A549 treated with GW870086 at 1 μM for 4 hours (cell line): ENCODE measurements at places on chromosomes 5 and 9. TPM values are rescaled to one million over a fixed set of nuclear protein-coding genes. Genes with fewer than 3 reads are reported as not detected.

Gene TRMO
- 11.5 to 13.6 TPM (median 11.8 TPM) in 5 replicates for total RNA-seq

Gene C9orf50
- total RNA-seq = not detected in 5 replicates

Gene MELK
- total RNA-seq = 62.8 to 78.4 TPM (median 68.5 TPM) in 5 replicates

Gene PCDHGB4
- total RNA-seq = 0.74 to 1.00 TPM (median 0.79 TPM) in 5 replicates

Gene PCDH12
- total RNA-seq = not detected in 5 replicates

Gene SLC6A18
- total RNA-seq = not detected in 5 replicates

Gene WNT8A
- total RNA-seq = not detected in 5 replicates

Gene POC5
- total RNA-seq = 8.4 to 12.5 TPM (median 9.7 TPM) in 5 replicates

Gene PCDHB7
- total RNA-seq = not detected in 5 replicates

Gene HAVCR1
- 22.0 to 42.6 TPM (median 35.7 TPM) in 5 replicates for total RNA-seq

Gene MCTP1
- total RNA-seq = 7.3 to 12.2 TPM (median 10.1 TPM) in 5 replicates

Gene DCAF12
- total RNA-seq = 33.7 to 42.4 TPM (median 40.9 TPM) in 5 replicates

Gene KIF12
- total RNA-seq = 1.5 to 2.3 TPM (median 2.0 TPM) in 5 replicates

Gene UGT3A1
- not detected in 5 replicates for total RNA-seq

Gene DMRT3
- total RNA-seq = not detected in 5 replicates

Gene GNA14
- total RNA-seq = not detected in 5 replicates

Gene SPINK4
- total RNA-seq = not detected in 5 replicates

Gene OTULINL
- 11.4 to 15.9 TPM (median 13.0 TPM) in 5 replicates for total RNA-seq

Gene NEUROG1
- not detected in 5 replicates for total RNA-seq

Gene ZNF484
- total RNA-seq = 2.3 to 2.8 TPM (median 2.6 TPM) in 5 replicates

Gene PANK3
- total RNA-seq = 11.8 to 34.7 TPM (median 19.1 TPM) in 5 replicates

Gene ZNF366
- total RNA-seq = not detected in 5 replicates

Gene NUTM2G
- total RNA-seq = not detected in 5 replicates

Gene WDR55
- 27.1 to 30.4 TPM (median 30.0 TPM) in 5 replicates for total RNA-seq

Gene CCL19
- total RNA-seq = not detected in 5 replicates
